Posterior vena cava (tissue), 2 donors: ENCODE measurements at places on chromosomes 1 and 21. TPM values are rescaled to one million over a fixed set of nuclear protein-coding genes. Genes with fewer than 3 reads are reported as not detected.

Gene CELA2B
- total RNA-seq: not detected

Gene OXCT2
- 1.2 TPM for total RNA-seq

Gene PRR9
- total RNA-seq: not detected

Gene RNU1-2
- total RNA-seq: 18,986 TPM

Gene CD5L
- total RNA-seq: 0.37 TPM

Gene ACKR1
- total RNA-seq: 110 TPM

Gene SPATA21
- total RNA-seq: not detected

Gene NDUFS5
- 208 TPM for total RNA-seq

Gene TGFBR3
- total RNA-seq: 106 TPM

Gene ASAP3
- 37.8 TPM for total RNA-seq

Gene RXFP4
- not detected for total RNA-seq

Gene ARMH1
- total RNA-seq: 1.6 TPM

Gene MAGOH
- total RNA-seq: 24.0 TPM

Gene OR2M7
- total RNA-seq: not detected

Gene CYP4A11
- total RNA-seq: not detected

Gene NHLH1
- not detected for total RNA-seq

Gene MPL
- 0.90 TPM for total RNA-seq

Gene PYHIN1
- 3.4 TPM for total RNA-seq

Gene OLFML3
- 109 TPM for total RNA-seq

Gene FAM43B
- total RNA-seq: 1.2 TPM

Gene LIPI
- total RNA-seq: not detected

Gene STUM
- 6.8 TPM for total RNA-seq

Gene F3
- total RNA-seq: 72.2 TPM

Gene TMOD4
- not detected for total RNA-seq

Gene C4BPA
- total RNA-seq: not detected

Gene RSPH1
- 0.19 TPM for total RNA-seq

Gene TSPAN1
- total RNA-seq: 1.6 TPM

Gene KIF26B
- 0.65 TPM for total RNA-seq

Gene LAD1
- not detected for total RNA-seq

Gene KLHDC8A
- total RNA-seq: 0.83 TPM

Gene LRRC39
- total RNA-seq: 0.71 TPM

Gene PTGER3
- total RNA-seq: 15.6 TPM

Gene KLF17
- 0.24 TPM for total RNA-seq

Gene DNM3
- 4.7 TPM for total RNA-seq

Gene CFAP74
- total RNA-seq: not detected

Gene CFHR5
- total RNA-seq: not detected

Gene CNST
- 27.9 TPM for total RNA-seq

Gene CCDC27
- not detected for total RNA-seq

Gene USH2A
- not detected for total RNA-seq

Gene ZC3H12A
- 18.4 TPM for total RNA-seq

Gene IVL
- not detected for total RNA-seq

Gene C1orf87
- not detected for total RNA-seq

Gene PLA2G2A
- 2,023 TPM for total RNA-seq

Gene NTMT2
- total RNA-seq: not detected

Gene ODR4
- 16.3 TPM for total RNA-seq

Gene TMPRSS2
- total RNA-seq: 0.14 TPM

Gene DNAJC6
- total RNA-seq: 3.1 TPM

Gene PTTG1IP
- 202 TPM for total RNA-seq

Gene DNASE2B
- not detected for total RNA-seq

Gene ATP1A2
- 10.8 TPM for total RNA-seq

Gene SPRR1A
- total RNA-seq: not detected

Gene CD1E
- not detected for total RNA-seq

Gene CTSE
- total RNA-seq: not detected

Gene FCN3
- 11.6 TPM for total RNA-seq

Gene EPHA10
- 0.05 TPM for total RNA-seq

Gene LCE1E
- not detected for total RNA-seq

Gene LRRC7
- total RNA-seq: 4.2 TPM

Gene HENMT1
- total RNA-seq: 5.7 TPM
